ENCODE measurements at places on chromosomes 4 and X.

DNA sequence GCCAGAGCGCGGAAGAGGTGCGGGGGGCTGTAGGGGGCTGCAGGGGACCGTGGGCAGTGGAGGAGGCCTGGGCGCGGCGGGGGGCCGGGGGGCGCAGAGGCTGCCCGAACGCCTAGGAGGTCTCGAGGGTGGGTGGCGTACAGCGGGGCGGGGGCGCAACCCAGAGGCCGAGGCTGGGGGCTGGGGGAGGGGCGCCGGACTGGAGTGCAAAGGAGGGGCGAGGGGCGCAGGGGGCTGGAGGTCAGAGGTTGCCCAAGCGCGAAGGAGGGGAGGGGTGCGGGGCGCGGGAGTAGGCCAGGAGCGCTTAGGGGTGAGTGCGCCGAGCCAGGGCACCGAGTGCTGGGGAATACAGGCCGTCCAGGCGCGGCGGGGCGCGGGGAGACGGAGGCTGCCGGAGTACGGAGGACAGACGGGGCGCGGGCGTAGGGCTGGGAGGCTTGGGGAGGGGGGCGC is 255 bp downstream of the GYG2 start:
- no peak for DNase-seq

DNA sequence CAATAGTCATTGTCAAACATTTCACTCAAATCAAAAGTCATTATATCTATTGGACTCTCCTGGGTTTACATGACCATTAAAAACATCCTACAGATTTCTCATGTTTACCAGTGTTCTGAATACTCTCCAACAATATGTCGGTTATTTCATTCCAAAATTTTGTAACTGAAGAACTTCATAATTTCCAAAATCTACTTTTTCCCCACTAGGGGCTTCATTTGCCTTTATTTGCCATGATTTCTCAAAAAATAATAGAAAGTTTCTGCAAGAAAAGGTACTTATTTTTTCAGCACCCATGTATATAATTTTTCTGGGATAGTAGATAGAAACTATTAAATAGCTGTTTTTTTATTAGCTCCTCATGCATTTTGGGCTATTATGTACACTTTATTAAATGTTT is 49.0 kb downstream of the PRDM5 start:
- DNase-seq: no peak

DNA sequence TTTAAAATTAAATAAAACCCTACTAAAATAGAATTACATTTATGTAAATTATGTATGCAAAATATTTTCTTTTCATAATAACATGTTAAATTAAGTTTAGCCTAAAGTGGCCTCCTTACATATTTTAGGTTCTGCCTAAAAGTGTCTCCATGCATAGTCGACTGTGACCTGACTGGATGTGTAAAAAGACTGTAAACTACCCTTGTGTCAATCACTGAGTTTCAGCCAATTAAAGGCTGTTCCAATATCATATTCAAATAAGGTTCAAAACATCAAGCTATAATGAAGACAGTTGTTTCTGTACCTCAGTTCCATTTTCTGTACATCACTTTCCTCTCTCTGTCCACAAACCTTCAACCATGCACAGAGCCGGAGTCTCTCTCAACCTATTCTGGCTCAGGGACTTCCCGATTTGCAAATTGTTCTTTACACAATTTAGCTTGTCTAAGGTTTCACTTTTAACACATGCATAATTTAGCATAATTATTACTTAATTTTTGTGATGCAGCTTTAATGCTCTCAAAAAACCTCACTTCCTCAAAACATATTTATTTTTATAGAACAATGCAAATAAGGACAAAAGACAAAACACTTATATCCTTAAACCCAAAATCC is 60.1 kb downstream of the SH3RF1 start:
- no peak for DNase-seq

DNA sequence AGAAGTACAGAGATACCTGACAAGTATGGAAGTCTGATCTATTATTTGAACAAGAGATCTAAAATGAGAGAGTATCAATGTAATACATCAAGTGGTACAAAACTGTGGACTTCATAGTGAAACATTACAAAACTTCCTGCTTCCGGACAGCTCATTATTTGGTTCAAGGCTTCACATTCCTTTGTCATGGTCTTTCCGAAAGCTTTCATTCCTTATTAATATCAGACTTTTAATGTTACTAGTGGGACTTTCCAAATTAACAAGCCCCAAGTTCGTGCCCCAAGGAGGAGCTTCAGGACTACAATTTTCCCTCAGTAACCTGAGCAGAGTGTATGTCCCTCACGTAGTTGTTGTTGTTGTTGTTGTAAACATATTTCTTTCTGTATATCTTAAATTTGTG is 1.2 kb downstream of the CHIC2 start:
- DNase-seq: no peak

- DNase-seq: no peak
Observed at GRCh38 chrX:50068285-50068563, 132.6 kb downstream of the AKAP4 start.

GRCh38 chr4:181168011-181168805 is 1075.0 kb upstream of the TENM3 start:
- DNase-seq: no peak

GRCh38 chr4:70902577-70903290 is 565 bp downstream of the MOB1B start:
- DNase-seq: peak; percentile 5

DNA sequence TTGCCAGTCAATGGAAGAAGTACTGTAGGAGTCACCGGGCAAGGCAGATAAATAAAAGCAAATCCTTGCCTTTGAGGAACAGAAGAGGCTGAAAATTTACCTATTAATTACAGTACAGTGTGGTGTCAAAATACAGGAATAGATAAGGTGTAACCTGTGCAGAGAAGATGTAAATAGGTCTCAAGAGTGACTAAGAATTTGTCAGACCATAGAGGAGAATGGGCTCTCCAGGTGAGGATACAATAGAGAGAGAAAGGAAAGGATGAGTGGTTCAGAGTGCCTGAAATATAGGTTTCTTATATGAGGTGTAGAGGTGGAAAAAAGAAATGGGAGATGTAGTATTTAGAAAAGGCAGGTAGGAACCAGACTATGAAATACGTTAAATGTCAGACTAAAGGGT is 801 bp upstream of the ZC4H2 start:
- DNase-seq: no peak

DNA sequence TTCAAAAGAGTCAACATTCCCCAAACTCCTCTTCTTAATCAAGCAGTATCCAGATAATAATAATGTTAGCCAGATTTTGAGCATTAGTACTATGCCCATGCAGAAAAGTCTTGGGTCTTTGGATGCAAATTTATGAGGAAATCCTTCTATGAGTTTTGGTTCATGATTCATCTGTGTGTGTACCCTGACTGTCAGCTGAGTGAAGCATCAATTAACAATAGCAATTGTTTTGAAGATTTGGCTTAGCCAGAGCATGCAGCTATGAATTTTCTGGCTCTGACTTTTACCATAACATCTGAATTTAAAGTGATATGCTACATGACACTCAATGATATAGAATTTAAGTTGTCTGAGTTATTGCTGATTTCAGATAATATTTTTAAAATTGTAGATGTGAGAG is 145.8 kb downstream of the KLHL4 start:
- no peak for DNase-seq

- no peak for DNase-seq
Observed at GRCh38 chr4:1500966-1501753, 94.9 kb upstream of the NKX1-1 start.

- DNase-seq: no peak
Observed at GRCh38 chr4:14912426-14912825, 89.9 kb upstream of the CPEB2 start.

GRCh38 chrX:22041907-22042530 is 9.9 kb downstream of the PHEX start:
- DNase-seq: no peak

DNA sequence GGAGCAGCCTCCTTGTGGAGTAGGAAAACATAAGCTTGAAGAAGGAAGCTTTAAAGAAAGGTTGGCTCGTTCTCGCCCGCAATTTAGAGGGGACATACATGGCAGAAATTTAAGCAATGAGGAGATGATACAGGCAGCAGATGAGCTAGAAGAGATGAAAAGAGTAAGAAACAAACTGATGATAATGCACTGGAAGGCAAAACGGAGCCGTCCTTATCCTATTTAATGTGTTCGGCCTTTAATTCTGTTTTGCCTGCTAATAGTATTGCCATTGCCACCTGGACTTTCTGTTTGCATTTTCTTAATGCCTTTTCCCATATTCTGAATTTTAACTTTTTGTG is 1.4 kb downstream of the TCEAL1 start:
- DNase-seq: no peak

Measured in stimulated activated CD8-positive, alpha-beta memory T cell treated with anti-CD3 and anti-CD28 coated beads, Interleukin-15, amount 100 ng/mL, for 48 hours (primary cell).